ENCODE measurements at places on chromosomes 3 and 15. TPM values are rescaled to one million over a fixed set of nuclear protein-coding genes. Genes with fewer than 3 reads are reported as not detected.

The SH2D7 gene
- 4.2 TPM for total RNA-seq

DNA sequence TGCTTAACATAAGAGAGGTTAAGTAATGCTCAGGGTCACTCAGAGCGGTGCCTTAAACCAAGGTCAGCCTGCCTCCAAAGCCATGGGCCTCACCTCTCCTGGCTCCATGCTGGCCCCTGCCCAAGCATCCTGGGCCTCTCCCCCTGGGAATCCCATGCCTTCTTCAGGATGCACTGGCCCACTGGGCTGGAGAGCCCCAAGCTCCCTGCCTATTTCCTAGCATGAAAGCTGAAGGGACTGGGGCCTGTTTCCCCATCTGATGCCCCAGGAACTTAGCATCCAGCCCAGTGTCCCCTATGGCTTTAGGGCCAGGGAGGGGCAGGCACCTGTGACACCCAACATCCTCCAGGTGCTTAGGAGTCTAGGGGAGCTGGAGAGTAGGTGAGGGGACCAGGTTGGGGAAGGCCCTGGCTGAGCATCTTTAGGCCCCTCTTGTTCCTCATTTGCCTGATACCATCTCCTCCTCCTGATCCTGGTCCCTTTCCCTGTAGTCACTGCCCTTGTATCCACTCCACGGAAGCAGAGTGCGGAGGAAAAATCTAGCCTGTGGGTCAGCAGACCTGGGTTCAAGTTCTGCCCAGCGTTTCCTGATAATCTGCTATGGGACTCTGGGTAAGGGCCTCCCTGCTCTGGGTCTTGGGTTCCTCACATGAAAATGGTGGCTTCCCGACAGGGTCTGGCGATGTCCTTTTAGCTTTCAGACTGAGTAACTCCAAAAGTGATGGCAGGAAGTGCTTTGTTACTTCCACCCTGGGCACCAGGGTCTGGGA lies 28.6 kb downstream of the EHD4 start:
- peak overlapping the region; percentile 51 for H3K27ac ChIP-seq
- DNase-seq, result peak; percentile 30
- no peak overlapping the region for H3K4me3 ChIP-seq
- H3K27me3 ChIP-seq, result no peaks in the 10 kb centered on the region
- H3K4me1 ChIP-seq, result no peaks in the 10 kb centered on the region

The ULK3 gene
- total RNA-seq, result 325 TPM

DNA sequence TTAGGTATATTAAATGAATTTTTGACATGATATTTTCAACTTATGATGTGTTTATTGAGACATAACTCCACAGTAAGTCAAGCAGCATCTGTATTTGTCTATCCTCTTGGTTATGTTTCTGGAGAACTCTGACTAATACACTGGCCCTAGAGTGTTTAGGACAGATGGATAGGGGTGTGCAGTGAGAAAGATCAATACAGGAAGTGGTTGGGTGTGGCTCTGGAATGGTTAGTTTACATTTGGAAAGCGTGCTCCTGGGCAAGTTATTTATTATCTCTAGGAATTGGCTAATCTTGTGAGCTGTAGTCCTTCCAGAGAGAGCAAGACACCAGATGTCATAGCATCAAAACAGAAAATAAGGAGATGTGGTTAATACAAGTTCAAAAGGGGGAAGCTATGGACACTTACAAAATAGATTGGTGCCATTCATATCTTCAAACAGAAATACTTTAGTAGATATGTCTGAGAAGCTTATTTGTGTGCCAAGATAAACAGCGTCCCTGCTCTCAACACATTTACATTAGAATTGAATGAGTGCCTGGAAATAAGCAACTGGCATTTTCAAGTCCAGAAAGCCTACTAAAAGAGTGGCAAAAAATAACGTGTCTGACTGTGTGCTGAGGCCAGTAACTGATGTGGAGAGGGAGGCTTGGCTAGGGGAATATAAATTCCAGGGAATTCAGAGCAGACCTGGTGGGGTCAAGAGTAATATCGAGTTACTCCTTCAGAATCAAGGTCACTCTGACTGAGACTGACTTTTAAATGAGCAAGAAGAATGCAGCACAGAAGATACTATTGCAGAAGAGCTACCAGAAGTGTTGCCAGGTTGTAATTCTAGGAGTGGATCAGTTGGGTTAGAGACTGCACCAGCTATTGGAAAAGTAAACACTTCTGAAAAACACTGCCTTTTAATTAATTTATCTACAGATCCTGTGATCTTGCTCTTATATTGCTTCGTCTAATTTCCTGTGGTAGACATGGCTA lies 33.4 kb upstream of the PLAAT1 start:
- no peaks in the 10 kb centered on the region for H3K27me3 ChIP-seq
- H3K36me3 ChIP-seq, result no peaks in the 10 kb centered on the region

All from Peyer's patch (tissue), 4 donors.